ENCODE measurements at places on chromosomes 1 and 21. TPM values are rescaled to one million over a fixed set of nuclear protein-coding genes. Genes with fewer than 3 reads are reported as not detected.

DNA sequence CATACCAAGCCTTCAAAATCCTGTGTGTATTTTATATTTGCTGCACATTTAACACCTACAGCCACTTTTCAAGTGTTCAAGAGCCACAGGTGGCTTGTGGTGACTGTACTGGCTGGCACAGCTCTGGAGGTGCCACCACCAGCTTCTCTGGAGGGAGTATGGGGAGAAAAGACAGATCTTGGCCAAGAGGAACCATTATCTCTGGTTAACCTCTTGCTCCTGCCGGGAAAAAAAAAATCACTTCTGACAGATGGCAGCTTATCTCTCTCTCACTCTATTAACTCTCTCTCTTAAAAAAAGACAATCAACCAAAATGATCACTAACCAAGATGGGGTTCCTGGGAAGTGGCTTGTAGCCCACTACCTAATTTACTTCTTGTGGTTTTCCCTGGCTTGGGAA, 1.2 kb upstream of the RIIAD1 start:
- no peak for DNase-seq

Gene TMEM269
- 0.24 TPM for total RNA-seq

Gene PLPP3
- 100.0 TPM for total RNA-seq

Gene LCE1E
- total RNA-seq, result not detected

All from dorsolateral prefrontal cortex (tissue), 122 donors.